CD4-positive, alpha-beta memory T cell (primary cell): ENCODE measurements at places on chromosomes 3 and 15.
A peak's percentile ranks its signal among the peaks of the same experiment; 100 is the strongest.

DNA sequence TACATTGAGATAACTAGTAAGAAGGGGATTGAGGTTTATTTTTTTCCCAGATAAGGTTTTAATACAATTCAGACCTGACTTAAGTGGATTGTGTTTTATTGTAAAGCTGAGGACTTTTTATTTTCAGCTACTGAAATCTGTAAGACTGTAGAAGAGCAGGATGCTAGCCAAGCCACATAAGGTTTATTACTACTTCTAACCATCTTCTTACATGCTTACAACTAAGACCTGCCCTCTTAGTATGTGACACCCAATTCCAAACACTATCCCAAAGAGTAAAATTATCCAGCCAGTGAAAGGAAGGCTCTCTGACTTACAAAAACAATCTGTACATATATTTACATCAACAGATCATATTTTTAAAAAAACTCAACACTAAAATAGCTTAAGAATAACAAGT, 564.5 kb upstream of the NAALADL2 start:
- H3K36me3 ChIP-seq = no peaks in the 10 kb centered on the region
- no peak for DNase-seq
- no peak overlapping the region for H3K27ac ChIP-seq
- H3K27me3 ChIP-seq = no peaks in the 10 kb centered on the region
- H3K4me3 ChIP-seq = no peak overlapping the region
- no peaks in the 10 kb centered on the region for H3K4me1 ChIP-seq

GRCh38 chr3:49277383-49277775, 347 bp upstream of the C3orf62 start:
- no peak for DNase-seq
- H3K27ac ChIP-seq = peak overlapping the region; percentile 67
- peaks cover 21% of the 10 kb centered on the region for H3K36me3 ChIP-seq
- H3K27me3 ChIP-seq = no peaks in the 10 kb centered on the region

GRCh38 chr3:188352196-188352927, 198.4 kb downstream of the LPP start:
- H3K27me3 ChIP-seq = no peaks in the 10 kb centered on the region
- DNase-seq = no peak
- no peak overlapping the region for H3K4me3 ChIP-seq
- no peaks in the 10 kb centered on the region for H3K36me3 ChIP-seq
- H3K4me1 ChIP-seq = no peaks in the 10 kb centered on the region

DNA sequence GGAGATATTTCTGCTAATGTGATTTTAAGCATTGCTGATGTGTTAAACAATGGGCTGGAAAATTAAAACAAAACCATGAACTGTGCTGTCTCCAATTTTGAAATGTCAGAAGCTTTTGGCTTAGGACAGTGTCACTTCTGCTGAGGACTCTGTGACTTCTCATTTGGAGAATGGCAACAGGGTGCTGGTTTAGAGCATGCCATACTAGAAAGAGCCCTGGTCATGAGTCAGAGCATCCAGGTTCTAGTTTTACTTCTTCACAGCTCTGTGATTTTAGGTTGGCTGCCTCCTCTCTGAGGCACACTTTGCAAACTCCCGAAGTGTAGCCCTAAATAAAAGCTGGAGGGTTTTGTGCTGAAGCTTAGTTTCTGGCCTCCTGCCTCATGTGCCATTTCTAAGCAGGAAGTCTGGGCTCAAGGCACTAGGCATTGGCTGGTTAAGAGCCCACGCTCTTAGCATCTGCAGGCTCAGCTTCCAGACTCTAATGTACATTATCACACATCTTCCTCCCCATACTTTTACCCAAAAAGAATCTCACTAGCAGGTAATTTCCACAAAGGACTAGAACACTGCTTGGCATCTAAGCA, 193.8 kb downstream of the CNTN3 start:
- no peaks in the 10 kb centered on the region for H3K36me3 ChIP-seq
- no peaks in the 10 kb centered on the region for H3K27me3 ChIP-seq
- H3K4me1 ChIP-seq = no peaks in the 10 kb centered on the region
- H3K27ac ChIP-seq = no peak overlapping the region
- DNase-seq = no peak

DNA sequence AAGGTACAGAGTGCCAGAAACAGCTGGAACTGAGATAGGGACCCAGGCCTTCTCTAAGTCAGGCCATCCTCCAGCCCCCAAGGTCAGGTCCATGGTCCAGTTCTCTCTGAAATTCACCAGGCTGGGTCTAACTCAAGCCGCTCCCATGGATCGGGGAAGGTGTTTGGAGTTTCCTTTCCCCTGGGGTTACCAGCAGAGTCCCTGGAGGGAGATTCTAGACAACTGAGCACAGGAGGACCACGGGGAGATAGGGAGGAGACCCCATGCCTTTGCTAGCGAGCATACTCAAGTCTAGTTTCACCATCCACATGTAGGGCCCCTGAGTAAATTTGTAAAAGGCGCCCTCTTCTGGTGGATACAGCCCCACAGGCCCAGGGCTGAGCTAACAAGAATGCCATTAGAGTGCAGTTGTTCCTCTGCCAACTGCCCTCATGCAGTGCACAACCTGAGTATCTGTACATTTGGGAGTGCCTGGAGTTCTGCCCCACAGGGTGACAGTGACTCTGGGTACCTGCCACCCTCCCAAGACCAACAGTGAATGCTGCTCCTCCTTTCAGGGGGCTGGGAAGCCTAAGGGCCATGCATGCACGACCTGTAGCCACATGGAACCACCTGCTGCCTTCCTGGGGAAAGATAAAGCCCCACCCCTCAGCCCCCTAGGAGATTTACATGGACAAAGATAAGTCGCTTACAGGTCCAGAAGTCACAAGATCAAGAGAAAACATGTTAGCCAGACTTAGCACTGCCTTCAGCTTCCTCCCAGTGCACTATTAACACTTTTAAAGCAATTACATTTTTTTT, 89.0 kb downstream of the IQSEC1 start:
- H3K4me1 ChIP-seq = peaks cover 62% of the 10 kb centered on the region
- DNase-seq = peak; percentile 63
- H3K27me3 ChIP-seq = no peaks in the 10 kb centered on the region

- H3K4me1 ChIP-seq = no peaks in the 10 kb centered on the region
- DNase-seq = no peak
- H3K27me3 ChIP-seq = no peaks in the 10 kb centered on the region
- H3K27ac ChIP-seq = no peak overlapping the region
- no peaks in the 10 kb centered on the region for H3K36me3 ChIP-seq
These were observed 193.4 kb upstream of the RASGRP1 start for GRCh38 chr15:38758043-38758442.

- H3K27me3 ChIP-seq = peaks cover 6% of the 10 kb centered on the region
- DNase-seq = no peak
- no peaks in the 10 kb centered on the region for H3K36me3 ChIP-seq
These were observed 113.9 kb downstream of the RORA start for GRCh38 chr15:61115241-61115640.

DNA sequence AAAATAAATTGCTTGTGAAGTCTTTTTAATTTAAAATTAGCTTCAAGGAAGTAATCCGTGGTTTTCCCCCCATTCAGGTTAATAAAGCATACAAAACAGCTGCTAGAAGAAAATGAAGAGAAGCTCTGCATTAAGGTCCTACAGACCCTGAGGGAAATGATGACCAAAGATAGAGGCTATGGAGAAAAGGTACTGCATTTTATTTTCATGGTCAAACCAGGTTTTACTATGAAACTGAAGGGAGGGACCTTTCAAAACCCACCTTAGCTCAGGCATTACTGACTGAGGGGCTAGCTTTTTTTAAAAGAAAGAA, 218.5 kb downstream of the ITPR1 start:
- no peak overlapping the region for H3K27ac ChIP-seq
- no peak for DNase-seq
- H3K4me3 ChIP-seq = no peak overlapping the region

GRCh38 chr3:183880121-183880520, 4.6 kb downstream of the PARL start:
- H3K36me3 ChIP-seq = no peaks in the 10 kb centered on the region
- no peak overlapping the region for H3K27ac ChIP-seq
- no peaks in the 10 kb centered on the region for H3K27me3 ChIP-seq
- no peak overlapping the region for H3K4me3 ChIP-seq

- no peak overlapping the region for H3K27ac ChIP-seq
- H3K27me3 ChIP-seq = no peaks in the 10 kb centered on the region
- H3K4me3 ChIP-seq = no peak overlapping the region
- DNase-seq = no peak
- H3K4me1 ChIP-seq = no peaks in the 10 kb centered on the region
- H3K36me3 ChIP-seq = no peaks in the 10 kb centered on the region
These were observed 82.1 kb downstream of the SEC22A start for GRCh38 chr3:123283657-123284398.

- H3K27ac ChIP-seq = no peak overlapping the region
- no peak for DNase-seq
- no peaks in the 10 kb centered on the region for H3K27me3 ChIP-seq
- no peak overlapping the region for H3K4me3 ChIP-seq
- H3K4me1 ChIP-seq = no peaks in the 10 kb centered on the region
- no peaks in the 10 kb centered on the region for H3K36me3 ChIP-seq
These were observed 404.3 kb downstream of the AGBL1 start for GRCh38 chr15:86483936-86484335.

GRCh38 chr15:44554934-44555723, 18.2 kb downstream of the EIF3J start:
- peaks cover 47% of the 10 kb centered on the region for H3K36me3 ChIP-seq
- no peaks in the 10 kb centered on the region for H3K27me3 ChIP-seq
- DNase-seq = peak; percentile 21
- H3K4me1 ChIP-seq = peaks cover 34% of the 10 kb centered on the region
- H3K27ac ChIP-seq = no peak overlapping the region

DNA sequence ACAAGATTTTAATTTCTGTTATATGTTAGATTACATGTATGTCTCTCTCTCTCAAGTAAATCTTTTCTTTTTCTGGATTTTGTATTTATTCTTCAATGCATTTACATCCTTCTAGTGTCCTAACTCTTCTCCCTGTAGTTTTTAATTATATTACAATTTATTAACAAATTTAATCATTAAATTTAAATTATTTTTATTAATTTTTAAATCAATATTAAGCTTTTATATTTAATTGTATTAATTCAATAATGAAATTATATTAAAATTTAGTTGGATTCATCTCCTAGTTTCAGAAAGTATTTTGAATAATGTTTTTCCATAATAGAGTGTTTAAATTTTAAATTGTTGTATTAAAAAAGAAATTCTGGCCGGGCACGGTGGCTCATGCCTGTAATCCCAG, 29.8 kb downstream of the MLF1 start:
- no peak overlapping the region for H3K4me3 ChIP-seq
- H3K27ac ChIP-seq = no peak overlapping the region
- H3K4me1 ChIP-seq = no peaks in the 10 kb centered on the region
- H3K27me3 ChIP-seq = no peaks in the 10 kb centered on the region
- DNase-seq = no peak

GRCh38 chr15:41957021-41957897, 15.1 kb downstream of the EHD4 start:
- peaks cover 19% of the 10 kb centered on the region for H3K4me1 ChIP-seq
- no peaks in the 10 kb centered on the region for H3K27me3 ChIP-seq
- DNase-seq = no peak
- H3K36me3 ChIP-seq = peaks cover 12% of the 10 kb centered on the region
